ENCODE measurements at places on chromosomes 6 and 20. TPM values are rescaled to one million over a fixed set of nuclear protein-coding genes. Genes with fewer than 3 reads are reported as not detected.

HLA-DOA gene
- polyA plus RNA-seq, result 1.4 TPM

SOD2 gene
- polyA plus RNA-seq, result 109 TPM

CCNC gene
- 18.6 TPM for polyA plus RNA-seq

ADGB gene
- polyA plus RNA-seq, result not detected

GTSF1L gene
- polyA plus RNA-seq, result not detected

PSMF1 gene
- polyA plus RNA-seq, result 250 TPM

AGER gene
- polyA plus RNA-seq, result 2.1 TPM

FLOT1 gene
- 231 TPM for polyA plus RNA-seq
